ENCODE measurements at places on chromosomes 4 and X.

DNA sequence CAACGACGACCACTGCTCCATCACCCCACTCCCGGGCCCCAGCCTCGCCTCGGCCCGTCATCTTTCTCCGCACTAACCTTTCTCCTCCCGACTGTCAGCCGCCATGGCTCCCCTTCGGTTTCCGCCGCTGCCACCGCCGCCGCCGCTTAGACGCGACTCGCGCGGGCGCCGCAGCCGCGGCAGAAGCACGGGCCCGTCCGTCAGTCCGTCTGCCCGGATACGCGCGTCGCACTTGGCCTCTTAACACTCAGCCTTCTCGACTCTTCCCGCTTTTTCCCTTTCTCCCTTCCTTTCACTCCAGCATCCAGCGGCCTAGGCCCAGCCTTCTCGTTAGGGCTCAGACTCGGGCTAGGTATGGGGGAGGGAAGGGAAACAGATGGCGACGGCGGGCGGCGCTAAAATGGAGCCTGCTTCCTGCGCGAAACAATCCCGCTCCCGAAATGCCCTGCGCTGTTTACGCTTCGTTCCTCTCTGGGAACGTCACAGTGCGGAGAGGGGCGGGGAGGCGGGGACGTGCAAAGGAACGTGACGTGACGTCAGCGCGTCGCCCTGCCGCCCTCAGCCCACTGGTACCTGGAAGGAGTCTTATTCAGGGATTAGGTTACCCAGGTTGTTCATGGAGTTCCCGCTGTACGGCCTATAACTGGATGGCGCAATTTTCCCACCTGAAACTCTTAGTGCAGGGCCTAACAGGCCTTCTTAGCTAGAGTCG, at the start of gene YTHDC1:
YTHDC1 (minus strand) TSS at position 442 of the 712 bp plus-strand sequence; CDS start at position 105, 337 bp downstream.
- no peaks in the 10 kb centered on the region for H3K36me3 ChIP-seq
- no peaks in the 10 kb centered on the region for H3K27me3 ChIP-seq
- peak; percentile 98 for DNase-seq
- H3K4me1 ChIP-seq, result peaks cover 43% of the 10 kb centered on the region

- no peak overlapping the region for H3K4me3 ChIP-seq
- H3K27ac ChIP-seq, result no peak overlapping the region
- no peak for DNase-seq
- no peaks in the 10 kb centered on the region for H3K27me3 ChIP-seq
Measured at GRCh38 chr4:22719218-22719617, 26.5 kb downstream of the GBA3 start.

DNA sequence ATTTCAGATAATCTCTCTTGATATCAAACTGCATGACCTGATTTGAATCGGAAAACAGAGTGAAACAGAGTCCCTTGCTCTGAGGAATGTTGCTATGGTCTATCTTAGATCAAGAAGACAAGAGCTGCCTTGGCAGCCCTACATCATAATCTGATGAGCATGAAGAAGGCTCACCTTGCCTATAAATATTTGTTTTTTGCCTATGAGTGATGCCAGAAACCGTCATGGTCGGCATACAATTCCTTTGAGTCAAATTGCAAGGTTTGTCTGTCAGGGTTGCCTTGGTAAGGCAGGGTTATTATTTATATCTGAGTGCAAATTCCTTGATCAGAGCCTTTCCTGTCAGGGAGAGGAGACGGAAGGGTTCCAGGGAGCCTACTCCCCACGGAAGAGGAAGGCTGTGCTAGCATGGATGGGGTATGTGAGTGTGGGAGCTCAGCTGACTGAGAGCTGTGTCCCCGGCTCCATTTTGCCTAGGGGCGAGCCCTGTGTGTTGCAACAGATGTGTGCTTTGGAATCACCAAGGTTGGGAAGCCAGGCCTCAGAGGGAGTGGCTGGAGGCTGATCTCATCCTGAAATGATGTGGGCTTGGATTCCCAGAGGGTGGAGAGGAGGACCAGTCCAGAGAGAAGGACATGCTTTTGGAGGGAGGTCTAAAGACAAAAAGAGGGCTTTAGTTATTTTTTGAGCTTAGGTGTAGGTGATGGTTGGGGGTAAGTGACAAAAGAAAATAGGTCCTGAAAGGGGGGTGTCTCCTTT, 43.6 kb downstream of the RTL9 start:
- peaks cover 22% of the 10 kb centered on the region for H3K4me1 ChIP-seq
- H3K27me3 ChIP-seq, result no peaks in the 10 kb centered on the region
- no peaks in the 10 kb centered on the region for H3K36me3 ChIP-seq
- peak overlapping the region; percentile 78 for H3K27ac ChIP-seq
- H3K4me3 ChIP-seq, result no peak overlapping the region

DNA sequence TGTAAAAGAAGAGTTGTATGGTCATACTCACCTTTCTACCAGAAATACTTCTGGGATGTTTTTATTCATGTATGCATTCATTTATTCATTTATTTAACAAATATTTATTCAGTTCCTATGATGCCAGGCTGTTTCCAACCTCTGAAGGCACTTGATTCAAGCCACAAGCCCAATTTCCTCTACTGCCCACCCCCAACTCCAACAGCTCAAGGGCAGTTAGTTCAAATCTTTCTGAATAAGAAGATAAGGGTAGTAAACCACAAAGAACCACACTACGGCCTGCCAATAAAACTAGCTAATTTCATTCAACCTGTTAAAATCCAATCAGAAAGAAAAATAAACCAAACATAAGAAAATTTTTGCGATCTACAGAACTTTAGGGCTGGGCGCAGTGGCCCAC, 31.2 kb downstream of the LRBA start:
- DNase-seq, result no peak
- no peaks in the 10 kb centered on the region for H3K4me1 ChIP-seq
- H3K27ac ChIP-seq, result no peak overlapping the region

DNA sequence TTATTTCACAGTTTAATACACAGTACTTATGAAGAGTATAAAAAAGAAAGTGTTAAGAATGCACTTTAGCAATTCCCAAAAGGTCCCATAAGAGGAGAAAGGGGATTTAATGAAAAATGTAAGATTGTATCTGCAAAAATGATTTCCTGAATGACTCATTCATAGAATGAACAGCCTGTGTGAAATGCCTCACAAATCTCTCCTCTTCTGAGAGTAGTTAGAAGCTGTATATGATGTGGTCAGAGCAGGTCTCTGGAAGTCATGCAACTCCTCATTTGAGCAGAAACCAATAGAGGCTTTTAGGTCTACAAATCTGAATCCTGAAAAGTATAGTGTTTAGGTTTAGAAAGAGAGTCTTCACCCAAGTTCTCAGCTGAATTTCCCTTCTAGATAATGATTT, 381.3 kb upstream of the INTU start:
- H3K27me3 ChIP-seq, result no peaks in the 10 kb centered on the region
- no peaks in the 10 kb centered on the region for H3K36me3 ChIP-seq

DNA sequence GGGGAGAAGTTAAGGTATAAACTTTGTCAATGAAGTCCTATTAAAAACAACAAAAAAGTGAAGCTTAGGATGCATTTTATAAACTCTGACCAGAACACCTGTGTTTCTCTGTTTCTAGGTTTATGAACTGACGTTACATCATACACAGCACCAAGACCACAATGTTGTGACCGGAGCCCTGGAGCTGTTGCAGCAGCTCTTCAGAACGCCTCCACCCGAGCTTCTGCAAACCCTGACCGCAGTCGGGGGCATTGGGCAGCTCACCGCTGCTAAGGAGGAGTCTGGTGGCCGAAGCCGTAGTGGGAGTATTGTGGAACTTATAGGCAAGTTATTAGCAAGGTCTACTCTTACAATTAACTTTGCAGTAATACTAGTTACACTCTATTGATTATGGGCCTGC, 46.6 kb downstream of the HTT start:
- peaks cover 70% of the 10 kb centered on the region for H3K36me3 ChIP-seq
- H3K4me3 ChIP-seq, result no peak overlapping the region
- H3K27ac ChIP-seq, result no peak overlapping the region
- DNase-seq, result no peak
- no peaks in the 10 kb centered on the region for H3K4me1 ChIP-seq

DNA sequence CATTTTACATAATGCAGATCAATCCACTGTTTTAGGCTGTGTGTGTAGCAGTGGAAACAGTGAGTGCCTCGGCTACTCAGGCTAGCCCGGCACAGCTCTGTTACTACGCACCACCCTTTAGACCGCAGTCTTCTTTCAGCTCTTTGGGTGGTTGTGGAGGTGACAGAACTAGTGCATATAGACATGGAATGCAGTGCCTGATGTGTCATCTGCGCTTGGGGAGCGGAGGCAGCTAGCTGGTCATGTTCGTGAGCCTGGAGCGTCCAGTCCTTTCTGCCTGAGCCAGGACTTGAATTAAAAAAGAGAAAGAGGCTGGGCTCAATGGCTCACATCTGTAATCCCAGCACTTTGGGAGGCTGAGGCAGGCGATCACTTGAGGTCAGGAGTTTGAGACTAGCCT, 4.8 kb downstream of the TBC1D14 start:
- H3K36me3 ChIP-seq, result no peaks in the 10 kb centered on the region
- no peaks in the 10 kb centered on the region for H3K27me3 ChIP-seq
- no peak overlapping the region for H3K4me3 ChIP-seq
- peaks cover 43% of the 10 kb centered on the region for H3K4me1 ChIP-seq
- peak overlapping the region; percentile 80 for H3K27ac ChIP-seq

GRCh38 chr4:76199664-76200211, 13.9 kb downstream of the SCARB2 start:
- no peak overlapping the region for H3K4me3 ChIP-seq
- H3K27ac ChIP-seq, result peak overlapping the region; percentile 60
- H3K4me1 ChIP-seq, result peaks cover 78% of the 10 kb centered on the region
- no peaks in the 10 kb centered on the region for H3K36me3 ChIP-seq

DNA sequence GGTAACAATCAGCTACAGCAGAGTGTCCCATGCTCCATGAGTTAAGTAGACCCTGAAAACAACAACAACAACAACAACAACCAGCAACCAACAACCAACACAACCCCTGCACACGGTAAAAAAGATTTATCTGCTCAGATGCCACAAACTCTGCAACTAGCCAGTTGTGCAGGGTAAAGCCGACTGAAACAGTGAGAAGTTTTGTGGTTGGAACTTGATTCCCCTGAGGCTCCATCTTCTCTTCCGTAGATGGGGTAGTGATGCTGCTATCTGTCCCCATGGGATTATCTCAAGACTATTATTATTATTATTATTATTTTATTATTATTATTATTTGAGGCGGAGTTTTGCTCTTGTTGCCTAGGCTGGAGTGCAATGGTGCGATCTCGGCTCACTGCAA, 50.6 kb upstream of the RAPGEF2 start:
- peaks cover 5% of the 10 kb centered on the region for H3K4me1 ChIP-seq
- H3K36me3 ChIP-seq, result no peaks in the 10 kb centered on the region
- H3K27ac ChIP-seq, result no peak overlapping the region

DNA sequence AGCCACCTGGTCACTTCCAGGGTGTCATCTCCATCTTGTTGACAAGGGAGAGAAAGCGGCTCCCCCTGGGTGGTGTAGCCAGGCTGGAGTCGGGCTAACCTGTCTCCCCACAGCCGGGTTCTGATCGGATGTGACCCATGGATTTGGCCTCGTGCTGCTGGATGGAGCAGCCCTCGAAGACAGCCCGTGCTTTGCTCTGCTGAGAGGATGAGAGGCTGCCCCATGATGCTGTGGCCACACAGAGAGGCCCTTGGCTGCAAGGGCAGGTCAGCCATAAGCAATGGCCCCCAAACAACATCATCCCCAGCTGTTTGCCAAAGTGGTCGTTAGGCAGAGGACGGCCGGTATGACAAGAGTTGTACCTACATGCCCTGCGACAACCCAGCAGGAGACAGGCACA, 106.6 kb downstream of the HMX1 start:
- no peaks in the 10 kb centered on the region for H3K4me1 ChIP-seq
- no peak overlapping the region for H3K27ac ChIP-seq
- H3K4me3 ChIP-seq, result no peak overlapping the region
- no peaks in the 10 kb centered on the region for H3K36me3 ChIP-seq

DNA sequence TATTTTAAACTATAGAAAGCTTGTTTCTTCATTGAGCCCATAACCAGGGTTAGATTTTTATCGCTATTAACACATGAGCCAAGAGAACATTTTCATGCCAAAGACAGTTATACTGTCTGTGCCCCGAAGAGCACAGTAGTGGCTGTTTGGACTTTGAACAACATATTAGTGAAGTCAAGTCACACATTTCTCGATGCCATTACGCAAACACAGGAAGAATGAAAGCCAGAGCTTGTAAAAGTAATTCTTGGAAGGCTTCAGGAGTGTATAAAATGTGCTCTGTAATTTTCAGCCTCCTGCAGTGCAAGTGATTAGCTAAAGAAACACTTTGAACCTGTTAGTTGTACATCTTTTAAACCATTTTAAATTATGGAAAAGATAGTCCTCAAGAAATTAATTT, 590.7 kb upstream of the PITX2 start:
- H3K27me3 ChIP-seq, result no peaks in the 10 kb centered on the region
- H3K4me3 ChIP-seq, result no peak overlapping the region
- H3K36me3 ChIP-seq, result no peaks in the 10 kb centered on the region
- no peaks in the 10 kb centered on the region for H3K4me1 ChIP-seq
- H3K27ac ChIP-seq, result no peak overlapping the region
- DNase-seq, result no peak

DNA sequence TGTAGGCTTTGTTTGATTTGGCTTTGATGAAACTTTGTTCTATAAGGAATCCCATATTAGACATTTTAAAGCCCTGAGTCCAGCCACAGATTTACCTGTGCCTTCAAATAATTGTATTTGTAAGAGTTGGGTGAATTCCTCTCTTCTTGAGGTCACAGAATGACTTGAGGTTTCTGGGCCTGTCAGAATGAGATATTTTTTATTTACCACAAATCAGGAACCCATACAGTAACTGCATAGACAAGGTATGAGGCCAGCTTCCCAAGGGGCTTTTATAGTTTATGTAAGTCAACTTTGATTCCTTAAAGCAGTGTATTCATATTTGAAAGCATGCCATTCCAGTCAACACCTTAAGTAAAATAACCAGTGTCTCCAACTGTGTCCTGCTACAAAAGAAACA, 29.1 kb upstream of the CXCL3 start:
- no peaks in the 10 kb centered on the region for H3K36me3 ChIP-seq
- no peak overlapping the region for H3K4me3 ChIP-seq
- no peaks in the 10 kb centered on the region for H3K4me1 ChIP-seq

- H3K27ac ChIP-seq, result no peak overlapping the region
- H3K27me3 ChIP-seq, result no peaks in the 10 kb centered on the region
- no peak for DNase-seq
- H3K36me3 ChIP-seq, result no peaks in the 10 kb centered on the region
- H3K4me3 ChIP-seq, result no peak overlapping the region
Measured at GRCh38 chr4:52263607-52264006, 212.5 kb downstream of the SPATA18 start.

DNA sequence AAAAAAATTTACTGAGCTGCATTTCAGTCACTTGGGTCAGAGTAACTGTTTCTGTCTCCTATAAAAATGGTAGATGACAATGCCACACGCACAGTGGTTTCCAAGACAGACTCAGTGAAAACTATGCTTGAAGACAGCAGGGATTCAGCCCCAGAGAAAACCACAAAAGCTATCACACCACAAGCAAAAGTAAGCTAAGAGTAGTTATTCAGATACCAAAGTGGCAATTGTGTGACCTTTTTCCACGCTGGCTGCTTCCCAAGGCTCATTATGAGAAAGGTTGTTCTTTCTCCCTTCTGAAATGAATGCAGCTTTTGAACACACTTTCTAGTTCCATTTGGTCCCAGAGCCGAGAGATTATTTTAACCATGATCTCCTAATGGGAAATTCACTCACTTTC, 46.4 kb upstream of the GPM6B start:
- H3K36me3 ChIP-seq, result no peaks in the 10 kb centered on the region
- no peak overlapping the region for H3K27ac ChIP-seq
- no peaks in the 10 kb centered on the region for H3K4me1 ChIP-seq
- no peak overlapping the region for H3K4me3 ChIP-seq

GRCh38 chrX:49176421-49177326, 5.0 kb downstream of the PLP2 start:
- DNase-seq, result peak; percentile 68
- peak overlapping the region; percentile 59 for H3K27ac ChIP-seq
- peaks cover 25% of the 10 kb centered on the region for H3K36me3 ChIP-seq
- H3K4me1 ChIP-seq, result peaks cover 30% of the 10 kb centered on the region
